ENCODE measurements at places on chromosomes 7 and 10.

- DNase-seq, result peak; percentile 77
Measured at GRCh38 chr7:70710011-70710480, 421.9 kb upstream of the GALNT17 start.

DNA sequence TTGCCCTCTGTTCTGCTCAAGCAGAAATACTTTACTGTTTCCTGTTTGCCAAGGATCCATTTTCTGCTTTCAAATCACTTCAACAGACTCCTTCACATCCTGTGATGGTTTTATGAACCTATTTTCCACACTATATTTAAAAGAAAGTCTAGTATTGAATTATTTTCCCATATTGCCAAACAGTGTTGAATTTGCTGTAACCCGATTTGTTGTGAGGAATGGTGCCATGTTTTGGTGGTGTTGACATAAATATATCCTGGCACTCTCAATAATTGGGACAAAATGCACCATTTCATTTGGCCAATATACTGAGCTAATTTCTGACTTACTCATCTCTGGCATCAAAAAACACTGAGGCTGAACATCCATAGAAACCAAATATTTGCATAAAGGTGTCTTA, 615.4 kb upstream of the SEMA3D start:
- no peak for DNase-seq

DNA sequence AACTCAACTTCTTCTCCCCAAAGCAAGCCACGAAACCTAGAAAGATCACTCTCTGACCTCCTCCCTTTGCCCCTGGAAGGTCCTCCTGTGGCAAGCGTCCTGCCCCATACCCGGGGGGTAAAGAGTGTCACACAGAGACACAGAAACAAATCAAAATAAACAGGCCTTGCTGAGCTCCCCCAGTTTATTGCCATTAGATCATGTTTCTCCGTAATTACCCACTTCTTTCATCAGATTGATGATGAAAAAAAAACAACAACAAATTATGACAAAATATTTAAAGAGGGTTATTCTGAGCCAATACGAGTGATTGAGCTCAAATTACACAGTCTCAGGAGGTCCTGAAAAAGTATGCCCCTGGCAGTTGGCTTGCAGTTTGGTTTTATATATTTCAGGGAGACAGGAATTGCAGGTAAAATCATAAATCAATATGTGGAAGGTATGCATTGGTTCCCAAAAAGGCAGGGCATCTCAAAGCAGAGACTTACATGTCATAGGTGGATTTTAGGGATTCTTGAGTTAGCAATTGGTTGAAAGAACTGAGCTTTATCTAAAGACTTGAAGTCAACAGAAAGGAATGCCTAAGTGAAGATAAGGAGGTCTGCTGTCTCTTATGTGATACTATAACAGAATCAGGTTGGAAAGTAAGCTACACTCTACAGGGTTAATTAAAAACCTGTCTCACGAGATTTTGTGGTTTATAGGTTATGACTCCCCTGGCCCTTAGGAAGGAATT, 86.2 kb downstream of the APBB1IP start:
- DNase-seq, result no peak

DNA sequence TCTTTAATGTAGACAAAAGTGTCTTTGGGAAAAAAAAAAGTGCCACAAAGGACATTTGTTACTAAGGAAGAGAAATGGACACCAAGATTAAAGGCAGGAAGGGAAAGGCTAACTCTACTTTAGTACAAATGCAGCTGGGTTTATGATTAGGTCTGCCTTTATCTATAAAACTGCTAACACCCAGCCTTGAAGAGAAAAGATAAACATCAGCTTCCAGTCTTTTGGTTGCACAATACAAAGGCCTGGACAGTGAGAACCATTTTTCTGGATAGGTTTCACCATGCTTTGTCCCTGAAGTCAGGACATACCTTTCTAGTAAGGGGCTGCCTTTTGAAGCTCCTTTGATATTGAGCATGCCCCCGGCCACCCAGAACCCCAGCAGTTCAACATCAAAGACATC, 45.1 kb downstream of the ZNF248 start:
- DNase-seq, result no peak

DNA sequence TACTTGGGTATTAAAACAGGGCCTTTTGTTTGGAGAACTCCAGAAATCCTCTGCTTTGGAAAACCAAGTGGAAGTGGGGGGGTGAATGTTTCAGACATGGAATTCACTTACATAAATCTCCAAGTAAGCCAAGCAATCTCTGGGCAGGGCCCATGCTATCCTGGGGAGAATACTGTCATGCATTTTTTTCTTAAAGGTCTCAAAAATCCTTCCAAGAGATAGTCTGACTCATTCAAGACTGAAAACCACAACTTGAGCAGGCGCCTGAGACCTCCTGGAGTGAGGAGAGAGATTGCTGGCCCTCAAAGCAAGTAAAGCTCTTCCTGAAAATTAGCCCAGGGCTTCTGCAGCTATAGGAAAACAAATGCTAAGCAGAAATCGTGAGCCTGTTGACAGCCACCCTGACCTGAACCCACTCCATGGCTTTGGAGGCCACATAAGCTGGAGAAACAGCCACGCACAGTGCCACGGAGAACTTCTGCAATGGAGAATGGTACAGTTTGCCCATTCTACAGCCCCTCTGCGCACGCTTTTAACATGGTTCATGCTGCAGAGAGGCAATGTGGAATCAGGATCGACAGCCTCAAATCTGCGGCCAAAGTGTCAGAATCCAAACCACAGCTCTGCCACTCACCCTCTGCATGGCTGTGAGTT, 203.1 kb upstream of the AUTS2 start:
- peak; percentile 95 for DNase-seq

DNA sequence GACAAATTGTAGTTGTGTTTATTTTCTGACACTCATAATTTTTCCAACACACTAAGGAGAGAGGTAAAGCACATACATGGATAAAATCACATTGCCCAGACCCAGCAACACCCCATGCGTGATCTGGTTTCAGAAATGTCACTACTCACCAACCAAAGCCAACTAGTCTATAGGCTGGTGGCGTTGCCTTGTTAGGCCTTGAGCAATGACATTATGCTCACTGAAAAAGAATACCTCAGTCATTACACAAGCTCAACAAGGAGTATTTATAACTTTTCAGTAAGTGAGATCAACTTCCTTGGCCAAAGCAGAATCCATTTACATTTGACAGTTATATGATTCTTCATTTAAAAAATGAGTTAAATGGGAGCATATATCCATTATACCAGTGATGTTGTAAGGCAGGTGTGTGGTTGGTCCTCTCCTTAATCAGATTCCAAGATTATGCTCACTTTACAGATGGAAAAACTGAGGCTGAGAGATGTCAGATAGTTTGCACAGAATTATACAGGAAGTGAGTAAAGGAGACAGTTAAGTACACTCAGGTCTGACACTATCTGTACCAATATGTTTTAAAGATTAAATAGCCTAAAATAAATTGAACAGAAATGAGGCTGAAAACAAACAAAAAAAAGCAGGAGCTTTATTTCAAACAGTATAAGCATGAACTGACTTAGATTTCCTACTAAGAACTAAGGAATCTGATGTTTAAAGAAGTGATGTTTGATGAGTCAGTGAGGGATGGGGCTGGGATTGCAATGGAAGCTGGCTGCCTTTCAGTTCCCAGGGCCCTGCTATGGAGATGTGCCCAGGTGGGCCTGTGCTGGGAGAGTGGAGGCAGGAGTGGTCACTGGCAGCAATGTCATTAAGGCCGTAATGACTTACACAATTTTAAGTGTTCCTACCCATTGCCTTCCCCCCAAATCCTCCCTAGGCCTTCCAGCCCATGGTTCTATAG, 118.3 kb downstream of the RAPGEF5 start:
- DNase-seq, result peak; percentile 41

GRCh38 chr10:5741276-5741675, 56.6 kb downstream of the TASOR2 start:
- no peak for DNase-seq

DNA sequence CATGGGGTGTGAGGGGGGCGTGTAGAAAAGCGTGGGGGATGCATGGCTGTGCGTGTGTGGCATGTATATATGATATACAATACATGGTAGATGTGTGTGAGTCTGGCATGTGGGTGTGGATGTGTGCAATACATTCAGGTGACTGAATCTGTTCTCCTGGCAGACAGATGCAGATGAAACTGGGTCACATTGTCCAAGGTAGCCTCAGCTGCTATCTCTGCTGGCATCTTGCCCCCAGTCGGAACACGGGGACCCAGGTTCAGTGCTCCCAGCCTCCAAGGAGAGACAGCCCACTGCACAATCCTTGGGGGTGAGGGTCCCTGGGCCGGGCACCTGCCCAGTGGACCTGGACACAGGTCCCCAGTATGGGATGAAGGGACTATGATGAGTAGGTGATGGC, 12.4 kb upstream of the SRRM3 start:
- DNase-seq, result no peak

DNA sequence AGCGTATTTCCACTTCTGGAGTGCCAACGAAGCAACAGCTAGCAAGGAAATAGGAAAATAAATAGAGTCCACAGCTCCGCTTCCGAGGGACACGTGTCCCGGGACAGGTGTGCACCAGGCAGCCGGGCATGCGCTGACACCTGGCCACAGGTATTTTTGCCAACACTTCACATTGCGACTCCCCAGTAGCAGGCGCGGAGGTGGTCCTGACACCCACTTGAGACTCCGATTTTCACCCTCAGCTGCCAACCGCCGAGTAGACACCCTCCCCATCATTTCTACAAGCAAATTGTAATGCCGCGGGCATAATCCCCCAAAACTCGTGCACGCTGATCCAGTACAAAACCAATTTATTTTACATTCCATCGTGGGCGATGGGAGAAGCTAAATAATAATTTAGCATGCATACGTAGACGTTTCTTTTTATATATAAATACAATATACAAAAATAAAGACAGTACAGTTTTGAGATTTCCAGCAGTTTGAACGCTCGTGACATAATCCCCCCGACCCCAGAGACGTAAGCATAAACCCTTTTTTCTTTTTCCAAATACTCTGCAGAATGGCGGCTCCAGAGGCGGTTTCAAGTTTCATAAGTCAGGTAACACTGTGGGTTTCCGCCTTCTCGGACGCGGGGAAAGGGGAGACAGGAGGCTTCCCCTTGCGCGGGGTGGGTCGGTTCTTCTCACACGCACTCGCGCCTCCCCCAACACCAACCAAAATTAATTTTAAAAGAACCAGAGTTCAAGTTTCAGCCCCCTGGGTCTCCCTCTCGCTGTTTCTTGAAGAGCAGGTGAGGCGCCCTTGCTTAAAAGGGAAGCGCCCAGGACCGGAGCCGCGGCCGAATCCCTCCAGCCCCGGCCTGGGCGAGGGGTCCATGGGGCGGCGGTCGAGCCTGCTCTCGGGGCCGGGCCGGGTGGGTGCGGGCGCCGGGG, 5.7 kb downstream of the MNX1 start:
- DNase-seq, result no peak

Data from fibroblast of mammary gland (primary cell).